ENCODE measurements at places on chromosomes 11 and 22.

DNA sequence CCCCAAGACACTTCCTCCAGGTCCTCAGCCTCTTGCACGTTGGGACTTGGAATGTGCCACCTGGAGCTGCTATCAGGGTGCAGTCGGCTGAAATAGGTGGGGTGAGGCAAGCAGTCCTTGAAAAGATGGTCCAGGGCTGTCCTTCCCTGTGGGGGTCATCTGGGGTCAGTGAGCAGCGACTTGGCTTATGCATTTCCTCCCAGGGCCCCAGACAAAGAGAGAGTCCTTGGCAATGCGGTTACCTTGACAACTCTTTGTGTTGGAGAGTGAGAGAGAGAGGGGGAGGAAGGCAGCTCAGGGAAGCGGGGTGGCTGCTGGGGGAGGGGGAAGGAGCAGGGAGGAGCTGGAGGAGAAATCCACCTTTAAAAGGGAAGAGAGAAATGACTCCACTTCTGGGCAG, 93.8 kb downstream of the MIAT start:
- no peak for DNase-seq

GRCh38 chr11:65065851-65066250, 7.5 kb upstream of the NAALADL1 start:
- DNase-seq: no peak

GRCh38 chr11:16854979-16855378, 116.5 kb downstream of the C11orf58 start:
- DNase-seq: no peak

GRCh38 chr11:101010899-101011298, 118.7 kb downstream of the PGR start:
- DNase-seq: no peak

- no peak for DNase-seq
Measured at GRCh38 chr11:116543099-116543498, 229.7 kb downstream of the BUD13 start.

DNA sequence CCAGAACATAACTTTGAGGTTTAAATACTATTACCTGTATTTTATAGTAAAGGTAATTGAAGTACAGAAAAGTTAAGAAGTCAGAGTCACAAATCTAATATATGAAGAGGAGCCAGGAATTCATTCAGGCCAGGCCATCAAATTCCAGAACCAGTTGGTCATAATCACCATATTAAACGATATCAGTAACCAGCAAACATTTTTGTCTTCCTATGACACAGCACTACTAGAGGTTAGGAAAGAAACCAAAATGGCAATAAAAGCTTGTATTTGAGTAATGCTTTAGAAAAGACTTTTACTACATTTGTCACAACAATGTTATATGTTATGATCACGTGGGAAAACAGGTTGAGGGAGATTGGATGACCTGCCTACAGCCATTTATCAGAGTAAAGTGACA, 62.2 kb downstream of the DKK3 start:
- no peak for DNase-seq

GRCh38 chr11:122468965-122469364, 186.6 kb upstream of the UBASH3B start:
- DNase-seq: no peak

- DNase-seq: no peak
Measured at GRCh38 chr22:36745301-36745995, 30.5 kb downstream of the IFT27 start.

DNA sequence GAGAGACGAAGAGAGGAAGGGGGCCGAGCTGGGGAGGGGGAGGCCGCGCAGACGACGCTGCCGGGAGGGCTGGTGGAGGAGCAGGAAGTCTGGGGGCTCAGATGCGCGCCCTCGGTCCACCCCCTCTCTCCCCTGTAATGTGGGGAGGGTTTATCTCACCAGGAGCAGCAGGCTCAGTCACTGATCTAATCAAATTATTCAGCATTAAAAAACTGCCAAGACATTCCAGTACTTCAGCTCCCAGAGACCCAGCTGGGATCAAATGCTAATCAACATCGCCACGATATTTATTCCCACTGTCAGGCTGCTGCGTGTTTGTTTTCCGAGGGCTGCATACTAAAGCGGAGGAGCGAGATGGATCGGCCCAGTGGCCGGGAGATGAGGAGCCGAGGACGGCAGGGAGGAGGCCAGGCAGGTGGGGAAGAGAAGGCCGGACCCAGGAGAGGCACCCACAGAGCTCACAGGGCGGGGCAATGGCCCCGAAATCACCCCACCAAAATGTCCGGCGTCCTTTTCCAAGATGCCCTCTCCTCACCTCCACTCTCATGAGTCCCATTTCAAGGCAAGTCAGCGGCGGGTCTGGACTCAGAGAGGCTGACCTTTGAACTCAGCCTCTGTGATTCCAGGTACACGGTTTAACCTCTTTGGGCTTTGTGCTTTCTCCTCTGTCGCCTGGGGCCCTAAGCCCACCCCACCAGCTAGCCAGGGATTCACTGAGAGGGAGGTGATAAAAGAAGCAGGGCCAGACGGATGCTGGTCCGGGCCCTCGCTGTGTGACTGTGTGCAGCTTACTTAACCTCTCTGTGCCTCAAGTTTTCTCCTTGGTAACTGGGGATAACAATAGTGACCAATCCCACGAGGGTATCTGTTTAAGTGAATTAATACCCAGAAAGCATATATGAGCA, 502.1 kb downstream of the MN1 start:
- DNase-seq: no peak

DNA sequence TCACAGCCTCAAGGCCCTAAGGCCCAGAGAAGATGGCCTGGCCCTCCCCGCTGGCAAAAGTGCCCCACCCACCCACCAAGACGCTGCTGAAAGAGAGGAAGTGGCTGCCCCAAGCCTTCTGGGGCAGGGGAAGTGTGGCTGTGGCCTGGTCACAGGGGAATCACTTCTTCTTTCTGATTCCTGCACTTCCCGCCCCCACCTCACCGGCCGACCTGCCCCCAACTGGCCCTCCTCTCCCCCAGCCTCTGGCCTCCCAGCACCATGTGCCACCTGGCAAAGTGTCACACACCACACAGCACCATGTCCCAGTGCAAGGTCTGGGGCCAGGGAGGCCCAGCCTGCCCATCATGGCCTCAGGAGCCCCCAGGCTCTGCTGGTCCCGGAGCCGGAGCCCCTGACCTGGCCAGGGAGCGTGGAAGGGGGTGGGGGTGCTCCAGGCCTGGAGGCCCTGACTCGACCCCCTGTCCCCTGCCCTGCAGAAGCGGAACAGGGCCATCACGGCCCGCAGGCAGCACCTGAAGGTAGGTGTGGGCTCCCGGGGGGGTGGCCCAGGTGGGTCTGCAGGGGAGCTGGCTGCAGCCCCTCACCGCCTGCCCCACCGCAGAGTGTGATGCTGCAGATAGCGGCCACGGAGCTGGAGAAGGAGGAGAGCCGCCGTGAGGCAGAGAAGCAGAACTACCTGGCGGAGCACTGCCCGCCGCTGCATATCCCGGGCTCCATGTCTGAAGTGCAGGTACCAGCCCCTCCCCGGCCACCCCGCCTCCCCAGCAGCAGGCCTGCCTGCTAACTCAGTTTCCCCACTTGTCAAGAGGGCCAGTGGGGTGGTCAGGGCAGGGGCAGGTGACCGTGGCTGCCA, 1.4 kb downstream of the TNNI2 start:
- DNase-seq: peak; percentile 84

DNA sequence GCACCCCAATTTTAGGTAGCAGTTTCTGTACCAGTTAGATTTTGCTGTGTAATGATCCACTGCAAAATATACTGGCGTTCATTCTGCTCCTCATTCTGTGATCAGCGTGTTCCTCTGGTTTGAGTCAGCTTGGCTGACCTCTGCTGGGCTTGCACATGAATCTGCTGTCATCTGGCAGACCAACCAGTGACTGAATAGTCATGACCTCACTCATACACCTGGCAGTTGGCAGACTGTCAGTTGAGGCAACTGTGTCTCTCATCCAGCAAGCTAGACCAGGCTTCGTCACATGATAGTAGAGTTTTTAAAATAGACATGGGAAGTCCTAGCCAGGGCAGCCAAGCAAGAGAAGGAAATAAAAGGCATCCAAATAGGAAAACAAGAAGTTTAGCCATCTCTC, 316.3 kb upstream of the LARGE1 start:
- no peak for DNase-seq

GRCh38 chr11:67376063-67376820, 2.8 kb upstream of the CLCF1 start:
- no peak for DNase-seq

- no peak for DNase-seq
Measured at GRCh38 chr11:12106101-12106500, 4.3 kb upstream of the MICAL2 start.

- DNase-seq: no peak
Measured at GRCh38 chr22:20844055-20845037, 14.3 kb downstream of the PI4KA start.

GRCh38 chr11:74037309-74037708, 28.4 kb upstream of the UCP3 start:
- no peak for DNase-seq

DNA sequence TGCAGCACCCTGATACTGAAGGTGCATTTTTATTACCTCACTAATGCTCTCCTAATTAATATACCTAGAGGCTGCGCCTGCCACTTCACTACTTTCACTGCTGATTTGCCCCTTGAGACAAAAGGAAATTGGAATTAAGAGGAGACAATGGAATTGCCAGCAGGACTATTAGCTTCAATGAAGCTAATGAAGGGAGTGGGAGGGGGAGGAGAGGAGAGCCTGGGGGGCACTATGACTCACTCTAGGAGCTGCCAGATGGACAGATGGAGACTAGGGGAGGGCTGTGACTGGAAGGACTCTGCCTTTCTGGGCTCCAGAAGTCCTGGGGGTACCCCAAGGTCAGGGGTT, 102.8 kb upstream of the DRD2 start:
- DNase-seq: no peak

DNA sequence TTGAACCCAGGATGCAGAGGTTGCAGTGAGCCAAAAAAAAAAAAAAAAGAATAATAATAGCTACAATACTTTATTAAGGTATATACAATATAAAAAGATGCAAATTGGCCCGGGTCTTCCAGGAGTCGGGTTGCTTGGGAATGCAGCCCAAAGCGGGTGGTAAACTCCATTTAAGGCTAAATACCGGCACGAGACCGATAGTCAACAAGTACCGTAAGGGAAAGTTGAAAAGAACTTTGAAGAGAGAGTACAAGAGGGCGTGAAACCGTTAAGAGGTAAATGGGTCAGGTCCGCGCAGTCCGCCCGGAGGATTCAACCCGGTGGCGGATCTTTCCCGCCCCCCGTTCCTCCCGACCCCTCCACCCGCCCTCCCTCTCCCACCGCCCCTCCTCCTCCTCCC, 143.3 kb downstream of the DLG2 start:
- DNase-seq: no peak

GRCh38 chr11:107859459-107860239, 1.1 kb upstream of the SLC35F2 start:
- DNase-seq: peak; percentile 53

DNA sequence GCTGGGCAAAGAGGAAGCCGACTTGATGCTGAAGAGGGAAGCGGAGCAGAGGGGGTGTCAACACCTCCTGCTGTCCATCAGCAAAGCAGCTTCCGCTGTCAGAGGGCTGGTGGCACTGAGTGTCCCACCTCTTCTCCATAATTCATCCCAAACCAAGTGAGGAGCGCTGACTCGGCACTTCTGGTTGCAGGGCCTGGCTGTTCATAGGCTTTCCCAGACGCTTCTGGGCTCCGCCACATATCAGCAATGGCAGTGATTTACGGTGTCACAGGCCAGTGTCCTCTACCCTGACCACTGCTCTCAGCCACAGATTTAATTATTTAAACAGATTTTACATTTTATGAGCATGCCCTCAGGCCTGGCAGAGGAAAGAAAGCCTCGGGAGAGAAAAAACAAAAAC, 70.1 kb upstream of the TENM4 start:
- no peak for DNase-seq

DNA sequence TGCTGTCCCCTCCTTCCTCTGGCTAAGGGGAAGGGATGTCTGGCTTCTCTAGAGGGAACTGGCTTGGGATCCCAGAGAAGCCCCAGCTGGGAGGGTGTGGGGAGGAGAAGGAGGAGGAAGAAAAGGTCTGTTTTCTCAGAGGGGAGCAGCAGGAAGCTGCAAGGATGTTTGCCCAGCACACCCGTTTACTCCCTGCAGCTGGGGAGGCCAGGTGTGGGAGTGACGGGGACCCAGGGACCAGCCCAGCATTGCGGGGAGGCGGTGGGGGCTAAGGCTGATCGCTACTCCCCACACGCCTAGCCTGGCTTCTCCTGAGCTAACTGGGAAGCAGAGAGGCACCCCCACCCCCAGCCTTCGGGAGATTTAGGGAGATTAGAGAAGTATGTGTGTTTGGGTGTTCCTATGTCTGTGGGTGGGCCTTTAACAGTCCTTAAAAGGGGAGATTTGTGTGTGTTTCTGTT, 3.9 kb downstream of the CREB3L1 start:
- DNase-seq: no peak

- DNase-seq: no peak
Measured at GRCh38 chr11:126817096-126817495, 183.5 kb downstream of the KIRREL3 start.

DNA sequence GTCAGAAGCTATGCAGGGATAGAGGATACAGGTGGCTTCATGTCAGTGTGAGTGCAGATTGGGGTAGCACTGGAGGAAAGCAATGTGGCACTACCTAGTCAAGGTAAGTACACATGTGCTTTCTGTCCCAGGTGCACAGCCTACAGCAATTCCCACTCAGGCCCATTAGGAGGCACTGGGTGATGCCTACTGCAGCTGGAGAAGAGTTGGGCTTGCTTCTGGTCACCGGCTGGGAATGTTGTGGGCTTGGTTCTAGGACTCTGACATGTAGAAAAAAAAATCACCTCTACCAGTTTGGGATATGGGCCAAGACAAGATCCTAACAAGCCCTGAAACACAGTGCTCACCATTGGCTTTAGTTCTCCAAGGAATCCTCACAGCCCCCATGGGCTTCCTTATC, 69.7 kb downstream of the TENM4 start:
- no peak for DNase-seq

GRCh38 chr11:33172996-33173395, 11.7 kb upstream of the CSTF3 start:
- DNase-seq: no peak

- no peak for DNase-seq
Measured at GRCh38 chr22:32421484-32421883, 9.4 kb upstream of the RTCB start.

- no peak for DNase-seq
Measured at GRCh38 chr11:17742019-17742418, 7.4 kb downstream of the KCNC1 start.

DNA sequence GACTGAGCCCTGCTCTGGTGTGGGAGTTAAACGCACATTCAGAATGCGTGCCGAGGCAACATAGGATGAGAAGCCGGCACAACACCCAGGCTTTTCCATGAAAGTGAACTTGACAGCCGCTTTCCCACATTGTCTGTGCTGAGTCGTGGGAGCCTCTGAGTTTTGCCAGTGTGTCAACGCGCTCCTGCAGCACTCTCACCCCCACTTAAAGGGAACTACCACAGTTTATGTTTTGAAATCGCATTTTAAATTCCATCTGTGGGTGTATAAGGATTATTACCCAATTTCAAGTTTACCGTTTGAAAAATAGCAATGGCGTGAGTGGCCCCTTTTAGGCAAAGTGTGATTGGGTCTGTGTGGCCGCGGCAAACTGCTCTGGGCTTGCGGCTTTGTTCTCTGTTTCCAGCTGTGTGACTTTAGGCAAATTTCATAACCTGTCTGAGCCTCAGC, 81.5 kb downstream of the FBLN1 start:
- DNase-seq: peak; percentile 27

- DNase-seq: peak; percentile 27
Measured at GRCh38 chr22:44955102-44955501, 54.7 kb downstream of the PHF21B start.
